ENCODE measurements at places on chromosomes 4 and X.

DNA sequence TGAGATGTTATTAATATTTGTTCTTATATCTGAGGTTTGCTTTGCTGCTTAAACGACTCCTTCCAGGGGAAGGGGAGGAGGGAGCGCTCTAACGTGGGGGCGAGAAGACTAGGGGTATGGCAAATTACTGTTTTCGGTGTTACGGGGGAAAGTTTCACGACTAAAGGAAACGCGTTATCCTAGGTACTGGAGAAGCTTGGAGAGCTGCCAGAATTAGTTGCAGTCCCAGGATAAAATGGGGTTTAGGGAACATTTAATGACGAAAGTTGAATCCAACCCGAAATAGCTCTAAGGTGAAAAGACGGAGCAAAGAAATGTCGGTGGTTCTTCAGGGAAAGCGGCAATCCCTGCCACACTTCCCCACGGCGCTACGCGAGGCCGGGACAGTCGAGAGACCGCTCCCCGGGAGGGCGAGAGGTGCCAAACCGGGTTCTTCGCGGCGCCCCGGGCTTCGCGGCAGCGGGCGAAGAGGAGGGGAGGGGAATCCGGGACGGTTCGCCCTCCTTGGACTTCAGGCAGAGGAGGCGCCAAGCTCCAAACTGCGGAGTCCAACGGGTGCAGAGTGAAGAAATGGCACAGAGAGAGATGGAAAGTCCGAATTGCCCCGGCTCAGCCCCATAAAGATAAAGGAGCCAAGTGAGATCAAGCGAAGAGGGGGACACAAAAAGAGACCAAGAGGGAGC is 724 bp downstream of the THOC2 start:
- DNase-seq = no peak

DNA sequence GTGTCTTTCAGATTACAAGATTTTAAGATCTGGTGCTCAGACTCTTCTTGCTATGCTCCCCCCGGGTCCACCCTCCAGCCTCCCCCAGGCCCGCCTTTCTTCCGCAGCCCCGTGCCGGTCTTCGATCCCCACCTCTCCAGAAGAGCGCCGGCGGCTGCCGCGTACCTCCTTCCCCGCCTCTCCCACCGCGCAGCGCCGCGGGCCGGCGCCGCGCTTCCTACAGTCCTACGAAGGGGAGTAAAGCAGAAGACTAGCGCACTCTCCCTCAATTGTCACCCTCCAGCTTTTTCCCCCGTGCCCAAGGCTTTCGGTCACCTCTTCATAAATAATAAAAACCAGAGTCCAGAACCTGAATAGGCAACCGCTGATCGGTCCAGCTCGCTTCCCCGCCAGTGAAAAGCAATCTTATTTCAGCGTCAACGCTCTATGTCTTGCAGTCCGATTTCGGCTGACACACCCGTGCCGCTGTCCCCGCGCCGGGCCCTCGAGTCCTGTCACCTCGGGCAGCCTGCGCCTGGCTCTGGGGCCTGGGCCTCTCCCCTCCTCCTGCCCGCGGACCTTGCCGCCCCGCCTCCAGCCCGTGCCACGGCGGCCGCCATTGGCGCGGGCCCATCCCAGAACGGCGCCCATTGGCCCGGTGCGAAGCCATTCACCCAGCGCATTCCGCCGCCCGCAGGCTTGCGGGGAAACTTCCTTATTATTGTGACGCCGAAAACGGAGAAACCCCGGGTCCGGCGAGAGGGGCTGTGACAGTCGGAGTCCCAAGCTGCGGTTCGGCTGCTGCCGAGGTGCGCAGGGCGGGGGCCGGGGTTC is at the start of gene HERC3:
Gene HERC3, plus strand, starts transcription at position 694 of the 813 bp plus-strand sequence. CDS start 13,344 bp downstream, outside the sequence.
- DNase-seq = peak; percentile 68

GRCh38 chr4:168183717-168184571 is 91.6 kb downstream of the ANXA10 start:
- DNase-seq = no peak

DNA sequence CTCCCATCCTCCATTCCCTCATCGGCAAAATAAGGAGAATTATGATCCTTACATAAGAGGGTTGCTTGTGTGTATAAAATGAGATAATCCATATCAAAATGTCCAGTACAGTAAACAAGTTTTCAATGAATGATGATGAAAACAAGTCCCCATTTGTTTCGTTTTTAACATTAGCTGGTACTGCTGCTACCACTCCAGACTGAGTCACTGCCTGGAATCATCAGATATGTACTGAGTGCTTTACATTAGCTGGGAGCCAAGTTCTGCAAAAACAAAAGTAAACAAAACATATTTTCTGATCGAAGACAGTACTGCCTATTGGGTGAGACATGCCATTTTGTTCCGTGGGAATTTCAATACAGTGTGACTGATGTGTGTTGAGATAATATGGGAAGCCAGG is 123.2 kb upstream of the IGFBP7 start:
- DNase-seq = no peak

DNA sequence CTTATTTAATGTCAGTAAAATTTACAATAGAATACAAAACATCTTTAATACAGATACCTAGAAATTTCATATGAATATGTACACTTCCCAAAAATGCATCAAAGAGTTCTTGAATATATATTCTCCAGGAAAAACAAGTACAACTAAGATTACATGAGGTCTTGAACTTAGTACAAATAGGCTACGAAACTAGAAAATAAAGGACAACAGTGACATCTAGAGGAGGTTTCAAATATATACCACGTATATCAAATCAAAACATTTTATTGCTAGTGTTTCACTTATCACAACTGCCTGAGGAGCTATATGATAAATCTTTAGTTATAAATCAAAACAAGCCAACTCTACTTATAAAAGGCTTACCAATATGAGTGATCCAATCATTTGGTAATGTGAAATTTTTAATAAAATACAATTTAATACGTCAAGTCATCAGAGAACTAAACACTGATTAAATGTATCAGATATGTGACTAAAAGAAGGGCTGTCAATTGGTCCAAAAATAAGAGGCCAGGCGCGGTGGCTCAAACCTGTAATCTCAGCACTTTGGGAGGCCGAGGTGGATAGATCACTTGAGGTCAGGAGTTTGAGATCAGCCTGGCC is 36.6 kb downstream of the ANAPC10 start:
- no peak for DNase-seq

- no peak for DNase-seq
Observed at GRCh38 chr4:140704392-140704960, 51.7 kb downstream of the TBC1D9 start.

DNA sequence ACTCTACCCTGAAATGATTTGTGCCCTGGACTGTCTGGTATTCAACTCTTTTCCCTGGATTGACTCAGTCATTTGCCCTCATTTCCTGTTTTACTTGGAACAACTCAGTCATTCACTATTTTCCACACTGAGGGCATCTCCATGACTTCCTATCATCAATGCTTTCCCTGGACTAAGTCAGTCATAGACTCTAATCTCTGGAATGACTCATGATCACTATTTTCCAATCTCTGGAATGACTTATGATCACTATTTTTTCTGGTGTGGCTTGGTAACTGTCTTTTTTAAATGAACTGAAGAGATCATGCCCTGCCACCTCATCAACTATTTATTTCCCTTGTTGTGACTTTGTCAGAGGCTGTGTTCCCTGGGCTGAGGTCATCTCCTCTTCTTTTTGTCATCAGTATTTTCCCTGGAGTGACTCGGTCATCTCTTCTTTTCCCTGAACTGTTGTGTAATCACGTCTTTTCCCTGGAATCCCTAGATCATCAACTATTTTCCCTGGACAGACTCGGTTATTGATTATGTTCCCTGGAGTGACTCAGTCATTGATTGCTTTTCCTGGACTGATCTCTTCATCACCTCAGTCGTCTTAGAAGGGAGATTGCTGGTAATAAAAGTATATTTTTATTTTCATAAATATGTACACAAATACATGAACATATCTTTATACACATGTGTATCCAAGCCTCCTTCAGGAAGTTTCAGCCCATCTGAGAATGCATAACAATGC is 327.1 kb upstream of the VCX start:
- no peak for DNase-seq

DNA sequence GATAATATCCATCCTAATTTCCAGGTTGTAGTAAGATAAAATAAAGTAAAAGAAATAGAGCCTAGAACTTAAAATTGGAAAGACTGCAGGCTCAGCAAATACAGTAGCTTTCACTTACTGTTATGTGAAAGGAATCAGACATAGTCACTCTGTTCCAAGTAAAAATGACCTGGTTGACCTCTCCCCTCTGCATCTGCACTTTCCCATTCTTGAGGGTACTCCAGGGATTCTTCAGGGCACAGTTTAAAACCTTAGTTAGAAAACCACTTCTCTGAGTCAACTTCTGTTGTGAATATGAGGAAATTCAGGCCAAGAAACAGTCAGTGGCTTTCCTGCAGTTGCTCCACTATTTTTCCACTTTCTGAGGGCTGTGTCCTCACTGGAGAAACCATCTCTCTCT is 42.9 kb downstream of the FRAS1 start:
- no peak for DNase-seq

- DNase-seq = no peak
Observed at GRCh38 chr4:152999346-153000075, 63.4 kb downstream of the FHDC1 start.

- DNase-seq = no peak
Observed at GRCh38 chr4:144399927-144400326, 246.0 kb upstream of the HHIP start.
